Natural killer cell treated with Interleukin-12 subunit alpha and Interleukin-12 subunit beta and Interleukin-15 and Interleukin-18, amount 100 ng/mL, for 72 hours (primary cell): ENCODE measurements at places on chromosomes 1 and 21. TPM values are rescaled to one million over a fixed set of nuclear protein-coding genes. Genes with fewer than 3 reads are reported as not detected.
A peak's percentile ranks its signal among the peaks of the same experiment; 100 is the strongest.

DNA sequence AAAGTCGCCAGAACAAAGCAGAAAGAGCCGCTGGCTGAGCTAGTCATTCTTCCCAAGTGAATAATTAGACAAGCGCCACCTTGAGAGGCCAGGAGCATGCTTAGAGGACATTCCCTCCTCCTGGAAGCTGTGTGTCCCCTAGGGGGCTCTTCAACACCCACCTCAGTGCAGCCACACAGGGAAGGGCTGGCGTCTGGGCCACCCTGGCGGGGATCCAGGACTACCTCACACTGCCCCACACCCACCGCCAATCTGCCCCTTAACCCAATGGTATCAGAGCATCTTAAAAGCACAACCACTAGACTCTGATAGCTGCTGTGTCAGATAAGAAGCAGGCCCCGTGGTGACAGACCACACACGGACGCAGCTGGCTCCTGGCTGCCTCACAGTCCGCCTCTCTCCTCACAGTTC is 24.9 kb downstream of the SETD4 start:
- no peaks in the 10 kb centered on the region for H3K4me1 ChIP-seq
- no peak for DNase-seq
- H3K27ac ChIP-seq, result no peak overlapping the region
- no peak overlapping the region for H3K4me3 ChIP-seq

GRCh38 chr1:11473491-11474034 is 5.4 kb upstream of the DISP3 start:
- no peak for DNase-seq
- peaks cover 21% of the 10 kb centered on the region for H3K27me3 ChIP-seq
- peaks cover 6% of the 10 kb centered on the region for H3K4me1 ChIP-seq
- no peaks in the 10 kb centered on the region for H3K36me3 ChIP-seq
- no peak overlapping the region for H3K27ac ChIP-seq
- H3K4me3 ChIP-seq, result no peak overlapping the region

GRCh38 chr1:227388214-227389168 is 70.2 kb upstream of the CDC42BPA start:
- peaks cover 24% of the 10 kb centered on the region for H3K27me3 ChIP-seq
- H3K36me3 ChIP-seq, result no peaks in the 10 kb centered on the region
- DNase-seq, result no peak

DNA sequence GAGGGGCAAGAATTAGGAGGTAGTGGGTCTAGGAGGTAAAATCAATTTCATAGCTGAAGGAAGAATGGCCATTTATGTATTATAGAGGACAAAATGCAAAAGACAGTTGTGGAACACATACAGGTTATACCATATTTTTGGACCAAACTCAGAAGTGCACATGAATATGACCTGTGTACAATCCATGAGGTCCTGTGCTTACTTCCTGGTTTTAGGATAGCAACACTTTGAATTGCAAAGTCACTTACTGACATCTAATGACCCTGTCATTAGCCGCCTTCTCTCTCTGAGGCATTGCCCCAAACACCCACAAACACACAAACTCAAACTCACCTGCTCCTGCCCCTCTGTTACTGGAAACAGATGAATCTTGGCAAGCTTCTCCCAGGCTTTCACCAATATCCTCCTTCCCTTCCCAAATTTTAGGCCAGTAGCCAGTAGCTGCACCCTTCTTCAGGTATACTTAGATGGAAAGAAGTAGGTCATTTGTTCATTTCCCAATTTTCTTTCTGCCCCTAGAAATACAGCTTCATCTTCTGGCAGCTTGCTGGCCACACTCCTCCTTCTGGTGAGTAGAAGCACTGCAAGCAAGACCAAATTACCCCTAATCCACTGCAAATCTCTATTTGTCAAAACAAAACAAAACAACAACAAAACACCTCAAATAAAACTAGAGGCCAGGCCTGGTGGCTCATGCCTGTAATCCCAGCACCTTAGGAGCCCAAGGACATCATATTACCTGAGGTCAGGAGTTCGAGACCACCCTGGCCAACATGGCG is 13.7 kb upstream of the RPL5 start:
- peaks cover 30% of the 10 kb centered on the region for H3K27me3 ChIP-seq
- H3K4me3 ChIP-seq, result no peak overlapping the region
- H3K4me1 ChIP-seq, result no peaks in the 10 kb centered on the region
- H3K27ac ChIP-seq, result no peak overlapping the region

- H3K4me1 ChIP-seq, result peaks cover 5% of the 10 kb centered on the region
- no peak overlapping the region for H3K4me3 ChIP-seq
- peaks cover 33% of the 10 kb centered on the region for H3K36me3 ChIP-seq
- no peak for DNase-seq
- H3K27ac ChIP-seq, result no peak overlapping the region
Measured at GRCh38 chr1:78658901-78659300, 9.3 kb downstream of the IFI44 start.

Gene LAD1
- not detected for total RNA-seq

DNA sequence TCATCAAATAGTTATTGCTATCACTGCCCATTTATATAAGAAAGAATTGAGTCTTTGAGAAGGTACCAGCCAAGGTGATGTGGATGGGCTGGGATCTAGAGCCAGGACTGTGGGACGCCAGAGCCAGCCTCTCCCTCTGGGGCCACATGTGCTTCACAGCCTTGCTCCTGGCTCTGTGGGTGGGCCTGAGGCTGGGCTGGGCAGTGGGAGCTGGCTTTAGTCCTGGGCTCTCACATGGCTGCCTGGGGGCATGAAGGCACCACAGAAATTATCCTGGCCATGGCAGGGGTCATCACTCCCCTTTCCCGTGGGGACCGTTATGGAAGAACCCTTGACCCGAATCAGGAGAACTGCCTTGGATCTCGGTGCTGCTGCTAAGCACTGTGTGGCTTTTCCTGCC is 203.1 kb downstream of the TRABD2B start:
- peaks cover 3% of the 10 kb centered on the region for H3K27me3 ChIP-seq
- H3K4me1 ChIP-seq, result no peaks in the 10 kb centered on the region
- no peak for DNase-seq
- H3K4me3 ChIP-seq, result no peak overlapping the region
- no peak overlapping the region for H3K27ac ChIP-seq

Gene NEXN
- not detected for total RNA-seq

Gene REN
- not detected for total RNA-seq

DNA sequence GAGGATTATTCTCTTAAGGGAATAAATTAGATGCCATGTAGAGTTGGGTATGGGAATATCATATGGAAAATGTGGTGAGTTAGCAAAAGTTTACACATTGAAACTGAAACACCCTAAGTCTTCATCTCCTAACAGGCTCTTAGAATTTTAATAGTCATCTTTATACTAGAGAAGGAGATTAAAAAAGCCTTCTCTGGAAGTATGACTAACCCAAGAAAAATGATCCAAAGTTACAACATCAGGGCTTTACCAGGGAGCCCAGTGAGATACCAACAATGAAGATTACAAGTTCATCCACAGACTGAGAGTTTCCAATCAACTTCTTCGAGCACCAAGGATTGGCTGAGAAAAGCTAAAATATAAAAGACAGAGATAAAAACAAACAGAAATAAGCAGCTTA is 70.0 kb upstream of the KIAA0040 start:
- H3K27ac ChIP-seq, result no peak overlapping the region
- H3K27me3 ChIP-seq, result peaks cover 45% of the 10 kb centered on the region
- no peaks in the 10 kb centered on the region for H3K4me1 ChIP-seq
- H3K36me3 ChIP-seq, result peaks cover 34% of the 10 kb centered on the region
- no peak for DNase-seq

- no peak for DNase-seq
- no peak overlapping the region for H3K27ac ChIP-seq
- H3K27me3 ChIP-seq, result no peaks in the 10 kb centered on the region
Measured at GRCh38 chr1:1757422-1758058, 20.7 kb downstream of the NADK start.

GRCh38 chr1:37064039-37064438 is 29.7 kb upstream of the GRIK3 start:
- no peak overlapping the region for H3K4me3 ChIP-seq
- H3K4me1 ChIP-seq, result no peaks in the 10 kb centered on the region
- no peak for DNase-seq
- H3K27ac ChIP-seq, result no peak overlapping the region
- H3K27me3 ChIP-seq, result peaks cover 37% of the 10 kb centered on the region

- H3K4me3 ChIP-seq, result no peak overlapping the region
- no peak for DNase-seq
- H3K36me3 ChIP-seq, result no peaks in the 10 kb centered on the region
- no peak overlapping the region for H3K27ac ChIP-seq
Measured at GRCh38 chr21:35861661-35862060, 198.7 kb downstream of the SETD4 start.

DNA sequence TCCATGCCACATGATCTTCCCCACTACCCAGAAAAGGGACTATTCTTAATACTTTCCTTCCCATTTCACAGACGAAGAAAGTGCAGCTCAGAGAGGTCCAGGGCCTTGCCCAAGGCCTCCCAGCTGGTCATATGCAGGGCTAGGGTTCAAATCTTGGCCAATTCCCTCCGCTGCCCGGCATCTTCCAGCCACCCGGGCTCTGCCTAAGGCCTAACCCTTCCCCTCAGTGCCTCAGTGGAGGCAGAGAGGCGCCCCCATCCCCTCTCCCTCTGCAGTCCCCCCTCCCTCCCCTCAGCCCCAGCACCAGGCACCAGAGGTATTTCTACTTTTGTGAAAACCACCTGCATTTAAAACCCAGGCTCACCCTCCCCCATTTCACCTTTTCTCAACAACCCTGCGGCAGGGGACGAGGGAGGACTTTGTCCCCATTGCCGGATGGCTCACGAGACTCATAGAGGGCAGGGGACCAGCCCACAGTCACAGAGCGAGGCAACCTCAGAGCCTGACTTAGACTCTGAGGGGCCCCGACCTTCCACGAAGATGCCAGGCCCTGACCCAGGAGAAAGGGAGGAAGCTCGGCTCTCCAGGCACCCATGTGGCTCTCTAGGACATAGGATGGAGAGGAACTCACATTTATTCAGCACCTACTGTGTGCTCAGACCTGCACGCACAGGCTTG is 12.3 kb downstream of the LAPTM5 start:
- no peak for DNase-seq
- H3K27ac ChIP-seq, result peak overlapping the region; percentile 100
- peak overlapping the region; percentile 81 for H3K4me3 ChIP-seq
- no peaks in the 10 kb centered on the region for H3K27me3 ChIP-seq

DNA sequence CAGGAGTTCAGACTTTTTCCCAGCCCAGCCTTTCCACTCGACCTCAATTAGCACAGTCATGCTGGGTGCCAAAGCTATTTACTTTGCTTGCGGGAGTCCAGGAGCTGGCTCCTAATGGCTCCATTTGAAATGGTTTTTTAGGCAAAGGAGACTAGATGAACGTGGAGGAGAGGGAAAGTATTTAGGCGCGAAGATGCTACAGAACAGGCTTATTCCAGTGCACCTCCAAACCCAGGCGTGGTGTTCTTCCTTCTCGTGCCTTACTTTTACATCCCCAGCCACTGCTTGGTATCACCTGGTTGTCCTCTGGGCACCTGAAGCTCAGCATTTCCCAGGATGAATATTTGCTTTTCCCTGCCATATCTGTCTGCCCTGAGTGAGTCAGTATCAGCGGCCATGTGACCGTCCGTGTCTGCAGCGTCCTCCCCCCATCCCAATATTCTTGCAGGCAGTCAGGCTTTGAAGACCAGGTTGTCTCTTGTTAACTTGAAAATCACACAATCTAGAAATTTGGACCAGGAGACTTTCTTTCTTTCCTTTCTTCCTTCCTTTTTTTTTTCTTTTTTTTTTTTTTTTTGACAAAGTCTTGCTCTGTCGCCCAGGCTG is 198.5 kb downstream of the DYRK1A start:
- H3K4me3 ChIP-seq, result peak overlapping the region; percentile 95
- peaks cover 18% of the 10 kb centered on the region for H3K4me1 ChIP-seq
- no peaks in the 10 kb centered on the region for H3K36me3 ChIP-seq
- peaks cover 2% of the 10 kb centered on the region for H3K27me3 ChIP-seq
- no peak for DNase-seq
- peak overlapping the region; percentile 99 for H3K27ac ChIP-seq

GRCh38 chr1:48920851-48921250 is 144.2 kb upstream of the BEND5 start:
- no peak overlapping the region for H3K4me3 ChIP-seq
- H3K4me1 ChIP-seq, result no peaks in the 10 kb centered on the region
- H3K27me3 ChIP-seq, result peaks cover 3% of the 10 kb centered on the region
- H3K27ac ChIP-seq, result no peak overlapping the region
- no peaks in the 10 kb centered on the region for H3K36me3 ChIP-seq
- no peak for DNase-seq

GRCh38 chr1:240193679-240194078 is 102.0 kb downstream of the FMN2 start:
- H3K36me3 ChIP-seq, result no peaks in the 10 kb centered on the region
- DNase-seq, result no peak
- H3K27me3 ChIP-seq, result peaks cover 9% of the 10 kb centered on the region
- peaks cover 5% of the 10 kb centered on the region for H3K4me1 ChIP-seq

GRCh38 chr1:212981025-212981495 is 30.7 kb downstream of the VASH2 start:
- H3K27me3 ChIP-seq, result no peaks in the 10 kb centered on the region
- no peak overlapping the region for H3K4me3 ChIP-seq
- no peak for DNase-seq
- no peaks in the 10 kb centered on the region for H3K36me3 ChIP-seq
- no peak overlapping the region for H3K27ac ChIP-seq
- no peaks in the 10 kb centered on the region for H3K4me1 ChIP-seq

- no peaks in the 10 kb centered on the region for H3K36me3 ChIP-seq
- H3K4me3 ChIP-seq, result no peak overlapping the region
- H3K4me1 ChIP-seq, result no peaks in the 10 kb centered on the region
- H3K27ac ChIP-seq, result no peak overlapping the region
Measured at GRCh38 chr21:39484711-39485276, 33.0 kb downstream of the SH3BGR start.

Gene SLFNL1
- total RNA-seq, result 0.33 TPM

DNA sequence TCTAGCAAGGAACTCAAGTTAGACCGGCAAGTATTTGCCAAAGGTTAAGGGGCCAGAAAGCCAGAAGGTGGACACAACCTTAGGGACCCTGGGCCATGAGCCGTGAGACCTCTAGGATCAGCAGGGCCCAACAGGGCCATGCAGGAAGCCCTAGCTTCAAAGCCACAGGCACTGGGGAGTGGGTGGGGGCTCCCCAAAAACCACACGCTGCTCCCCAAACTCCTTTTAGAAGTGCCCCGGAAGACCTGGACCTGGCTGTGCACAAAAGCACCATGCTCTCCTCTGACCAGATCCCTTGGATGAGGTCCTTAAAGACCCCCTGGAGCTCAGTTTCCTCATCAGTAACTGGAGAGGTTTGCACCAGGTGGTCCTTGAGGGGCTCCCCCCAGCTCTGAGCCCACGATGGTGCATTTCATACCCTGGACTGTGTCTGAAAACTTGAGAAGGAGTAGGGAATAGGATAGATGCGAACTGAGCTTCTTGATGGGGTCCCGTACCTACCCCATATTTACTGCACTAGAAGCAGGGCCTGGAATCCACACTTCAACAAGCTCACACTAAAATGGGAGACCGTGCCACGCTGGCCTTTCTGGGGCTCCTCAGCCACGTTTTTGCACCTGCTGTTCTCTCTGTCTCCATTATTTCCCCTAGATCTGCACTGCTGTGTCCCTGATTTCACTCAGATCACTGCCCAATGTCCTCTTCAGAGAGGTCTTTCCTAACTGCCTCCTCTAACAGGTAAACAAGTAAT is 40.6 kb upstream of the LBR start:
- H3K4me1 ChIP-seq, result peaks cover 40% of the 10 kb centered on the region
- no peak for DNase-seq
- no peaks in the 10 kb centered on the region for H3K36me3 ChIP-seq
- H3K27me3 ChIP-seq, result no peaks in the 10 kb centered on the region
- peak overlapping the region; percentile 100 for H3K27ac ChIP-seq
- peak overlapping the region; percentile 87 for H3K4me3 ChIP-seq

- H3K27ac ChIP-seq, result no peak overlapping the region
- H3K27me3 ChIP-seq, result peaks cover 8% of the 10 kb centered on the region
- DNase-seq, result no peak
Measured at GRCh38 chr1:185846672-185847444, 112.7 kb downstream of the HMCN1 start.

Gene RBM8A
- total RNA-seq, result 294 TPM

Gene KRTAP10-9
- not detected for total RNA-seq
